ENCODE measurements at places on chromosomes 4 and X.

DNA sequence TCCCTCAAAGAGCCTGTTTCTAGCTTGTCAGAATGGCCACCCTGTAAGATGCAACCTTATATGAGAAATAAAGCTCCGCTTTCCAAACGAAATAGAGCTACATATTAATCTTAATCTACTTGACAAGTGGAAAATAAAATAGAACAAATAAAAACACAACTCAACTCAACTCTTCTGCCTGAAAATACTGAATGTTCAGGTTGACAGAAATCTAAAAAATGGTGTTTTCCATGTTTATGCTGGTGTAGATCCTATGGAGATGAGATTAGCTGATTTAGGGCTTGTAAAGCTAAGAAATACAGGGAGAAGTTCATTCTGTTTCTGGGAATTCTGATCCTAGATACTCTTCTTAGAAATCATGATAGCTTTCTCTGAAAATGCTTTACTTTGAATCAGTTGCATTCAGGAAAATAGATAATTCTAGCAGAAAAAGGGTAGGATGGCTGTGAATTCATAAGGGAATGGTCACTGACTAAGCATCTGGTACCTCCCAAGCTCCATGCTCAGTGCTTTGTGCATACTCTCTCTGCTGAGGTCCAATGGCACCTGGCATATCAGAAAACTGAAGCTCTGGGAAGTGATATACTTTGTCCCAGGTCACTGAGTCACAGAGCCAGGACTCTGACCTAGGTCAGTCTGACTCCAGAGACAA is 89.2 kb upstream of the EXOC1L start:
- DNase-seq = no peak

- peak; percentile 80 for DNase-seq
Measured at GRCh38 chr4:97762115-97762512, 381.2 kb downstream of the STPG2 start.

DNA sequence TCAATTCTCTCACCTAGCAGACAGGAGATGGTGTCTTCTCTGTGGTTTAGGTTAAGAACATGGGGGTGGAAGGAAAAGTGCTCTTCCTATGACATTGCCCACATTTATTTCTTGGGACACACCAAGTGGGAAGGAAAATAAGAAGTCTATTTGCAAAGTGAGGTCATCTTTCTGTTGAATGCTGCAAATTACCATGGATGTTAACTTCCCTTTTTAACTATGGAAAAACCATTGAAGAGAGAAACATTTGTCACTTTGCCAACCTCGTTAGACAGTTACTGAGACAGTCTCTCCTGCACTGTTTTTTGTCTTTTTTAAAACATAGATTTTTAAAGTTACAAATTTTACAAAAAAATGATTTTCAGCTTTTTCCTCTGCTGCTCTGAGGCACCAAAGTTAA is 72.8 kb upstream of the BEND4 start:
- no peak for DNase-seq

DNA sequence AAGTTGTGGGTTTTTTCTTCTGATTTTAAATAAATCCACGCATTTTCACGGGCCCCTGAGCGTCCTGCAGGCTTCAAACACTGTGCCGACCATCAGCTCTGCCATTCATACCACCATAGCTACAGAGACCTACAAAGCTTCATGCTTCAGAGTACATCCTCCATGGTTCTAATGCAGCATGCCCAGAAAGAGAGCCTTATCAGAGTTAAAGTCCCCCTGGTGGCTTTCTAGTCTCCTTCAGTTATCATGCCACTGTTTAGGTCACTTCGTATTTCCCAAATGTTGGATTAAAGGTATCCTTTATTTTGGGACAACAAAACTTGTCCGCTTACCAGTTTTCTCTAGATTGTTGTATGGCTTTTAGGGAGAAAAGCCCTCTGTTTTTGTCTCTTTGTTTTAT is 66.7 kb upstream of the VCX2 start:
- DNase-seq = no peak

GRCh38 chrX:119870626-119871131 is 854 bp downstream of the RNF113A start:
- no peak for DNase-seq

All from glomerular endothelial cell (primary cell).